Activated gamma-delta T cell treated with anti-CD3 and anti-CD28 coated beads, Interleukin-2, amount 50 U/mL, for 16 hours (primary cell): ENCODE measurements at places on chromosomes 2 and 18.

DNA sequence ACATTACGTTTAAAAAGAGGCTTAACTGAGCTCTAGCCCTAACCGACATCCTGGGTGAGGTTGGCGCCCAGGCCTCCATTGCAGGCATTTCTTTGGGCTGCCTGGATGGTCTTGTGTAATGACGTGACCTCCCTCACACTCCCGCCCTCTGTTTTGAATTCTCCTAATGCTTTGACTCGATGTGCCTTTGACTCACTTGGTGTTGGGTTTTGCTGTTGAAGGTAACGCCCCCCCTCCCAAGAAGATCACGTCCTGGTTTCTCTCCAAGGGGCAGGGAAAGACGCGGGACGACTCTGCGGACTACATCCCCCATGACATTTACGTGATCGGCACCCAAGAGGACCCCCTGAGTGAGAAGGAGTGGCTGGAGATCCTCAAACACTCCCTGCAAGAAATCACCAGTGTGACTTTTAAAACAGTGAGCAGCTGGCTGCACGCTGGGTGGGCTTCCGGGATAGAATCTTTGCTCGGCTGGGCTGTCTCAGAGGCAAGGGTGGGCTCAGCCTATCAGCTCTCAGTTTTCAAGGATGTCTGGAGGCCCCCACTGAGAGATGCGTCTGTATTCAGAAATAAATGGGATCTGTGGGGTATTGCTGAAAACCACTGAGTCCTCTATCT is 87.9 kb upstream of the ATG16L1 start:
- DNase-seq = no peak

DNA sequence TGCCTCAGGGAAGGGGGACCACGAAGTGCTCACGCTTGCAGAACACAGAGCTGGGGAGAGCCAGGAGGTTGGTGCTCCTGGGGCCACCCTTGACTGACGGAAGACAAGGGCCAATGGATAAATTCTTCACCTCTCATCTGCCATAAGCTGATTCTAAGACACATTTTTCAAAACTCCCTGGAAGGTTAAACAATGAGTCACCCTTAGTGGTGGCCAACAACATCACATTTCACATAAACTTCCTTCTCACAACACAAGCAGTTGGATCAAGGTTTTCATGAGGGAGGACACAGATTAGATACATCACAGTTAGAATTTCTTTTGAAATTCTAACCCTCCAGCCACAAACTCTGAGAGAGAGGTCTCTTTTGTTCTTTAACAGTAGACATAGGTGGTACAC is 713.6 kb upstream of the POU3F3 start:
- no peak for DNase-seq

GRCh38 chr18:73366713-73367112 is 498.9 kb upstream of the NETO1 start:
- DNase-seq = no peak

- DNase-seq = no peak
These were observed 154.6 kb upstream of the CDH2 start for GRCh38 chr18:28331551-28331950.

- no peak for DNase-seq
These were observed 113.7 kb upstream of the SMAD7 start for GRCh38 chr18:49064421-49064820.

DNA sequence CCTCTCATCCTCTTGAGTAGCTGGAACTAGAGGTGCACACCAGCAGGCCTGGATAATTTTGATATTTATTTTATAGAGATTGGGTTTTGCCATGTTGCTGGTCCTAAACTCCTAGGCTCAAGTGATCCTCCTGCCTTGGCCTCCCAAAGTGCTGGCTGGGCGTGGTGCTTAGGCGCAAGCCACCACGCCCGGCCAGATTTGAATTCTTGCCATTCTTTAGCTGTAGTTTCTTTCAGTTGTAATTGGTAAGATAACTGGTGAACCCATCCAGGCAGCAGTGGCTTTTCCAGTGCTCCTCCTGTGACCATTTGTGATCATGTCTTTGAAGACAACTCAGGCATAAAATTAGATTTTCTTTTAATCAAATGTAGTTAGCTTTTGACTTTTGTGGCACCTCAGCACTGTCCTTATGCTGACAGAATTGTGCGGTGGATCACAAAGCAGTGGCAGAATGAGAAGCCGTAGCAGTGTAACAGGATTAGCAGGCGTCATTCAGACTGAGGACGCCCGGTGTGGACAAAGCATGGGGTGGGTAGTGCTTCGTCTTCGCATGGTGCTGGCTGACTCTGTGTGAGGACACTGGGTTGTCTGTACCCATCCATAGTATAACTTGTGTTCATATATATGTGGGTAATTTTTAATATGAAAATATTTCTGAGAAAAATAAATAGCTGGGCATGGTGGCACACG is 30.0 kb upstream of the TOGARAM2 start:
- DNase-seq = no peak
